ENCODE measurements at places on chromosomes 11 and 22.

GRCh38 chr22:21688706-21689381 is 23.0 kb downstream of the PPIL2 start:
- no peak for DNase-seq

DNA sequence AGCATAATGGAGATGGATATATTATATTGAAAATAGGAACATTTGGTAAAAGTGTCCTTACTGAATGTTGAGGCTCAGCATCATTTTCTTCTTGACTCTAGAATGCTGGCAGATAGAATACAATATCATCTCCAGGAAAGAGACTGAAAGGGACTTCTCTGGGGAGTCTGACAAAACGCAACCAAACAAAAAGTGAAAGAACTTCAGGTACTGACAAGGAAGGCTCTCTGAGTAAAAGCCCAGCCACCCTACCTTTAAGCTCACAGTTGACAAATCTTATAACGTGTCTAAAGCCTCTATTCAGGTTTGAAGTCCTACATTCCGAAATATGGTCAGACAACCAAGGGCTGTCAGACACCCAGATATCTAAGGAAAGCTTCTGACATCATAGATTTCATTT is 590.8 kb downstream of the SOX6 start:
- no peak for DNase-seq

GRCh38 chr11:68120273-68121066 is 718 bp downstream of the CHKA start:
- DNase-seq: no peak

DNA sequence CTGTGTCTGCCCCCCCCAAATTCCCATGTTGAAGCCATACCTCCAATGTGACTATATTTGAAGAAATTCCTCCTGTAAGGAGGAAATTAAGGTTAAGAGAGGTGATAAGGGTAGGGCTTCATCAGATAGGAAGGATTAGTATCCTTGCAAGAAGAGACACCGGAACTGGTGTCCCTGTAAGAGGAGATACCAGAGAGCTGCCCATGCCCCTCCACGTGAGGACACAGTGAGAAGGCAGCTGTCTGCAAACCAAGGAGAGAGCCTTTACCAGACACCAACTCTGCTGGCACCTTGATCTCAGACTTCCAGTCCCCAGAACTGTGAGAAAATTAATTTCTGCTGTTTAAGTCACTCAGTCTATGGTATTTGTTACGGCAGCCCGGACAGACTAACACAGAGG is 109.3 kb downstream of the ARFGAP2 start:
- DNase-seq: no peak

- DNase-seq: no peak
Observed at GRCh38 chr11:65623177-65623576, 7.6 kb downstream of the PCNX3 start.

DNA sequence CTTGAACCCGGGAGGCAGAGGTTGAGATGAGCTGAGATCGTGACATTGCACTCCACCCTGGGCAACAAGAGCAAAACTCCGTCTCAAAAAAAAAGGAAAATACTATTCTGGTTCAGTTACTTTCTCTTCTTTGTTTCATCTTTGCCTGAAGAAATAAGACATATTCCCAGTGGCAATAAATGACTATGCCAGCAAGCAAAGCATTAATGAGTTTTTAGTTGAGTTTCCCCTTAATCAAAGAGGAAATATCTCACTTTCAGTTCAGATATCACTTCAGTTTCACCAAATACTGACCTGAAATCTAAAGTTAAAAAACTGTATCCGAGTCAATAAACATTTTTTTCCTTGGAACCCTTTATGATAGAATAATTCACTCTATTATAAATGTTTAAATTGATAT is 10.4 kb downstream of the PISD start:
- DNase-seq: no peak

DNA sequence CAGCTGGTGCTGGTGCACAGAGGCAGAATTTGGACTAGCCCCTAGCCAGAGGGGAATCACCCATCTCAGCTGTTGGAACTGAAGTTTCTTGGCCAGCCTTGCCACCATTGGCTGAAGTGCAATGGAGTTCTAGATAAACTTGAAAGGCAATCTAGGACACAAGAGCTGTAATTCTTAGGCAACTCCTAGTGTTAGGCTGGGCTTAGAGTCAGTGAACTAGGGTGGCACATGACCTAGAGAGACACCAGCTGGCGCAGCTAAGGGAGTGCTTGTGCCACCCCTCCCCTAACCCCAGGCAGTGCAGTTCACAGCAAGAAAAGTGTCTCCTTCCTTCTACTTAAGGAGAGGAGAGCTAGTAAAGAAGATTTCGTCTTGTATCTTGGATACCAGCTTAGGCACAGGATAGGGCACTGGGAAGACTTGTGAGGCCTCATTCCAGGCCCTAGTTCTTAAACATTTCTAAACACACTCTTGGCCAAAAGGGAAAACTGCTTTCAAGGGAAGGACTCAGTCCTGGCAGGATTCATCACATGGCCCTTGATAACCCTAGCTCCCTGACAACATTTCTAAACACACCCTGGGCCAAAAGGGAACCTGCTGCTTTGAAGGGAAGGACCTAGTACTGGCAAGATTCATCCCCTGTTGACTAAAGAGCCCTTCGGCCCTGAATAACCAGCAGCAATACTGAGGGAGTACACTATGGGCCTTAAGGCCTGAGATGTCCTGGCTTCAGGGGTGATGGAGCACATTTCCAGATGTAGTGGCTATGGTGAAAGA is 53.4 kb downstream of the XRRA1 start:
- no peak for DNase-seq

DNA sequence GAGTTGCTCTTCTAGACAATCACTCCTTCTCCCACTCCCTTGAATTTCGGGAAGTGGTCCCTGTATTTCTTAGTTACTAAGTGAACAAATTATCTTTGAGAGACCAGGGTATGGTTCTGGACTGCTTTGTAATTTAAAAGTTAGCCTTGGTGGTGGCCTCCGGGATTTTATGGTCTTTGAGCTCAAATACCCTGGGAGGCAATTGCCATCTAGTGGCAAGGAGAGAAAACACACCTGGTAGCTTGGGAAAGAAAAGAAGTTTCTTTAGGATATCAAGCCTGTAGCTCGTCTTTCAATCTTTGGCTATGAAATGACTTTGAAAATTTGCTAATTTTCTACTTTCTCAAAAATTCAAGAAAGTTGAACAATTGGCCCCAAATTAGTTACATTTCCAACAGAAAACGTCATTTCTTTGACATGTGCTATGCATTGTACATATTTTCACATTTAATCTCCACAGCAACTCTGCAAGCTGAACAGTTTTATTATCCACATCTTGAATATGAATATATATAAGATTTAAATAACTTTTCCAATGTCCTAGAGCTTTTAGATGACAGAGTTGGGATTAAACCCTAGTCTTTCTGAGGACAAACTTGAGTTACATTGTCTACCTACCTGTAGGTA is 39.1 kb downstream of the MMP27 start:
- peak; percentile 6 for DNase-seq

DNA sequence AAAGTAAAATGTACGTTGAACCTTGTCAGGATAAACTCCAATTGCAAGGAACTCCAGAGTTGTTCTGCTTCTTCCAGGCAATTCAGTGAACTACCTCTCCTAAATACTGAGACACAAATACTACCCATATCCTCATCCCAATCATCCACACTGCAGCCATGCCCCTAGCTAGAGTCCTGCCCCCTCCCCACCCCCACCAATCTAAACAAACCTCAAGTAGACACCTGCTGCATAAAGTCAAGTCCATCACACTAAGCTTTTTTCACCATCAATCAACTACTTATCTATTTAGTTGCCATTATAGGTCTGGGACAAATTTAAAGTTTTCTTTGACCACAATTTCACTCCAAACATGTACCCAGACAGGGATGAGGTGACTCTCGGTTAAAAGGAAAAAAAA is 93.2 kb upstream of the APOA1 start:
- no peak for DNase-seq

- no peak for DNase-seq
Observed at GRCh38 chr11:66016793-66017177, 5.0 kb downstream of the CST6 start.

GRCh38 chr11:10323793-10324170 is 18.9 kb downstream of the ADM start:
- no peak for DNase-seq

DNA sequence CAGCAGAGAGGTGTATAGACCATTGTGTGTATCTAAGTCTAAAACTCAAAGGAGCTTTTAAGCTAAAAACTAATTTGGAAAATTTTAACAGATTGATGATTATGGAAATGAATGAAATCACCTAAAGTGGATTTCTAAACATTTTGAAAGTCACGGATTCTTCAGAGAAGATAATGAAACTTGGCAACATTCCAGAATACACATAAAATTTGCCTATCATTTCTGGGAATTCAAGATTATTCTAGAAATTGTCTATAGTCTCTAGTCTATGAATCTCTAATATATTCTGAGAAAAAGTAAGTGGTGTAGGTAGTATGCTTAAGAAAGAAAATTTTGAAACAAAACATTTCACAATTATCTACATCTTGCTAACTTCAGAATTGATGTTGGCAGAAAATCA is 1117.9 kb upstream of the CNTN5 start:
- DNase-seq: no peak

DNA sequence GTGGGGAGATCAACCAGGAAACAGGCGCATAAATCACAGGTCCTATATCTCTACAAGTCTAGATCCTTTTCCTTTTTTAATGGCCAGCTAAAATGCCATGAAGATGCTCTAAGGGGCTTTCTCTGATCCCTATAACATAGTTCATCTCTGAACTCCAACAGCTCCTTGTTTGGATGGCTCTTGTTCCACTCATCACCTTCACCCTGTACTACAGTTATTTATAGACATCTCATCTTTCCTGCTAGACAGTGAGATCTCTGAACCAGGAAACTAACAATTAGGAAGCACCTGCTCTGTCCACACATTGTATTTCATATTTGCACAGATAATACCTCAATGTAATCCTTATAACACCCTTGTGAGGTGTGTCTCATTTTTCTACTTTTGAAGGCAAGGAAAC is 31.6 kb downstream of the KCNA4 start:
- DNase-seq: no peak

DNA sequence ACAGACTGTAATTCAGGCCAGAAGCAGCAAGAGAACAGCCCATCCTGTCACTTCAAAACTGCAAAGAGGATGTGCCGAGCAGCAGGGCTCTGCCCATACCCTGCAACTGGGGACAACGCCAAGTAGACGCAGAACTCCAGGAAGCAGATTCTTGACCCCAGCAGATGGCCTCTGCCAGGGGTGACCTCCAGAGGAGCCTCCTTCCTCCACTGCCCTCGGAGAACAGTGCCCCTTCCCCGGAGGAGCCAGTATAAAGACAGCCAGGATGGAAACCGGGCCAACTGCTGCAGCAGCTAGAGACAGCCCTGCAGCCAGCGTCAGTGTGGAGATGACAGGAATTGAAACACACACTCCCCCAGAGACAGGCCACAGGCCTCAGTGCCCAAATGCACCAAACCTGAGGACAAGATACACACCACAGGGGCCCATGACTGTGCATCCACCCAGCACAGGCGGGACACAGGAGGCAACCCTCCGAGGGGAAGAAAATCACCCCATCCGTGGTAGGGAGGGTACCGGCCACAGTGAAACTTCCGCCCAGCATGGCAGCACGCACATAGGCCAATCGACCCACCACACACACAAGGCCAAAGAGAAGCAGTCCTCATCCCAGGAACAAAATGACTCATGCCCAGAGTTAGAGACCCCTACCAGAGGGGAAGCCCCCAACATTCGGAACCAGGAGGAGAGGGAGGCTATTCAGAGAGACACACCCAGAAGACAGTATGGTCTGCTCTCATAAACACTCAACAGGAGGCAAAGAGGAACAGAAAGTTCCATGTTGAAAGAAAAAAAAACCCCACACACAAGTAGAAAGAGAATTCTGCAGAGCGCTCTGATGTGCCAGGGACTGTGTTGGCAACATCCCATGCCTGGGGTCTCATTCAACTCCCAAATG is 5.6 kb downstream of the AHNAK start:
- no peak for DNase-seq

GRCh38 chr22:46104170-46104880 is 46.0 kb upstream of the PPARA start:
- no peak for DNase-seq

GRCh38 chr11:115207166-115207591 is 297.0 kb downstream of the CADM1 start:
- DNase-seq: no peak

DNA sequence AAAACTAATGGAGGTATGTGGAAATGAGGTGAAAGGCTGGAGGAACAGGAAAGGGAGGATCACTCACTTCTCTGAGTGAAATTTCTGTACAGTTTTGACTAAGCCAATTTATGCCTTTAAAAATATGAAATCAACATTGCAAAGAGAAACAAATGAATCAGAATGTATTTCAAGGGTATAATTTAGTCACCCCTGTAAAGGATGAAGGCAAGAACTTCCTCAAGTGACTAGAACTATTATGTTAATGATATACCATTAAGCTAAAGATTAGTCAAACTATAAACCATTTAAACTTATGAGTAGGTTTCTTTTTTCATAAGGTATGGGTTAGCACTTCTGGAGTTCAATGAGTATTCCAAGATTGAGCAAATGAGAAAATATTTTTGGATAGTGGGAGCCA is 184.5 kb upstream of the CHORDC1 start:
- DNase-seq: no peak

GRCh38 chr11:118002541-118003423 is 16.6 kb downstream of the IL10RA start:
- peak; percentile 18 for DNase-seq
